ENCODE measurements at places on chromosomes 5 and 9. TPM values are rescaled to one million over a fixed set of nuclear protein-coding genes. Genes with fewer than 3 reads are reported as not detected.

FRMD3 gene
- 32.9 TPM for total RNA-seq

GRCh38 chr5:54807421-54807820 is 178.0 kb downstream of the ESM1 start:
- H3K27ac ChIP-seq: no peak overlapping the region
- no peak for DNase-seq
- H3K4me3 ChIP-seq: no peak overlapping the region
- no peaks in the 10 kb centered on the region for H3K36me3 ChIP-seq

DNA sequence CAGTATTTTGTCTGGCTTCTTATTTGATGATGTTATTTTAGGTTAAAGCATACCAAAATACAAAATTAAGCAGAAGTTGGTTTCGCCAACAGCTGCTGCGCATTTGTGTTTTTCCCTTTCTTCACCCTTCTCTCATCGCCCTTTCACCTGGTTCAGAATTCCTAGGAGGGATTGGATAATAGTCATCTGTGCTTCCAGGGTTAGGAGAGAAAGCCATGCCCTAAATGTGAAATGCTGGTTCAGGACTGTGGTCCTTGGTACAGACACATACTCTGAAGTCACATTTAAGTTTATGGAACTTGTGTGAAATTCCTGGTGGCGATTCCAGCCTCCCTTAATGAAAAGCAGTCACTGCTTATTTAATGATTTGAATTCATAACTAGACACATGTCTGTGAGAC is 7.7 kb downstream of the MAST4 start:
- H3K4me3 ChIP-seq: no peak overlapping the region
- H3K4me1 ChIP-seq: no peaks in the 10 kb centered on the region
- H3K36me3 ChIP-seq: no peaks in the 10 kb centered on the region
- no peaks in the 10 kb centered on the region for H3K27me3 ChIP-seq
- no peak overlapping the region for H3K27ac ChIP-seq

DNA sequence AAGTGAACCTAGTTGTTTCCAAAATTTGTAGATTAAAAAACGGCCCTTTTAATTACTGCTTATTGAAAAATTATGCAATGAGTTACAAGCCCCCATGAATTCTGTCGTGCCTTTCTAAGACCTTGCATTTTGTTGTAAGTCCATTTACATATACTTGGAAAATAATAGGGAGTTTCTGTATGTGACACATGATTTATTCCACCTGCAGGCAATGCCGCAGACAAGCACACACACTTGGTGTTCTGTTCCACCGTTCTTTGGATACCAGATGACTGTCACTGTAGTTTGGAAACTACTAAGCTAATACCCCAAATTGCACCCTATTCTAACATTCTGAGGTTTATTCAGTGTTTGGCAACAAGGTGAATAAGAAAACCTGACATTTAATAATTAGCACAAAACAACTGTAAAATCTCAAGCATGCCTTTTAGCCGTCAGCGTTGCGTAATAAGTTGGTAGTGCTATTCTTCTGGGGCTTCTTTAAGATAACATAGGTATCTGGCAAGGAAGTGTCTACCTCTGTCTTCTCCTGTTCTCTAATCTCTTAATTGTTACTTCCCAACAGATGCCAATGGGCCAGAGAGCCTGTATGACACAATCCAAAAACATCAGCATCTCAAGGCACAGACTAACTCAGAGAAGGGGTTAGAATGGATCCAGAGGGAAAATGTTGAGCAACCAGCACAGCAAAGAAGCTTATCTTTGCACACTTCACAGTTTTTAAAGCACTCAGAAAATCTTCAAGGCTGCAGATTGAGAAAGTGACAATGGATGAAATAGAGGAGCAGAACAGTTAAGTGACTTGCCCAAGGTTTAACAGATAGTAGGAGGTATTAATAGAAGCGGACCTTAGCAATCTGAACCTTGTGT is 48.2 kb upstream of the DPYSL3 start:
- no peak overlapping the region for H3K27ac ChIP-seq
- no peak overlapping the region for H3K4me3 ChIP-seq
- no peaks in the 10 kb centered on the region for H3K27me3 ChIP-seq
- no peaks in the 10 kb centered on the region for H3K36me3 ChIP-seq
- no peak for DNase-seq

GRCh38 chr5:7897014-7897600 is 28.2 kb downstream of the MTRR start:
- H3K4me3 ChIP-seq: no peak overlapping the region
- no peaks in the 10 kb centered on the region for H3K27me3 ChIP-seq
- no peak overlapping the region for H3K27ac ChIP-seq
- no peak for DNase-seq
- peaks cover 4% of the 10 kb centered on the region for H3K4me1 ChIP-seq
- H3K36me3 ChIP-seq: peaks cover 100% of the 10 kb centered on the region

DNA sequence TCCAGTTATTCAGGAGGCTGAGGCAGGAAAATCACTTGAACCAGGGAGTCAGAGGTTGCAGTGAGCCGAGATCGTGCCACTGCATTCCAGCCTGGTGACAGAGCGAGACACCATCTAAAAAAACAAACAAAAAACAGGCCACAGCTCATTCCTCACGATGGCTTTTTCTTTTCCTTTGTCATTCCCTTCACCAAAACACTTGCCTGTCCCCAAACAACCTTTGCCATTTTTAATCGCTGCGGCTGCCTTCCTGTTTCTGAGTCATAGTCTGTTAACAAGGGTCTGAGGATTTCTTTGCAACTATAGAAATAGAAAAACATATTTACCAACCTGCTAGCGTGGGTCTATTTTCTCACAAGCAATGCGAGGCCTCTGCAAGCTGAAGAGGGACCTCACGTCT is 123.0 kb upstream of the FSTL4 start:
- H3K27me3 ChIP-seq: no peaks in the 10 kb centered on the region
- no peaks in the 10 kb centered on the region for H3K4me1 ChIP-seq
- no peak for DNase-seq
- no peak overlapping the region for H3K4me3 ChIP-seq
- H3K27ac ChIP-seq: no peak overlapping the region

DNA sequence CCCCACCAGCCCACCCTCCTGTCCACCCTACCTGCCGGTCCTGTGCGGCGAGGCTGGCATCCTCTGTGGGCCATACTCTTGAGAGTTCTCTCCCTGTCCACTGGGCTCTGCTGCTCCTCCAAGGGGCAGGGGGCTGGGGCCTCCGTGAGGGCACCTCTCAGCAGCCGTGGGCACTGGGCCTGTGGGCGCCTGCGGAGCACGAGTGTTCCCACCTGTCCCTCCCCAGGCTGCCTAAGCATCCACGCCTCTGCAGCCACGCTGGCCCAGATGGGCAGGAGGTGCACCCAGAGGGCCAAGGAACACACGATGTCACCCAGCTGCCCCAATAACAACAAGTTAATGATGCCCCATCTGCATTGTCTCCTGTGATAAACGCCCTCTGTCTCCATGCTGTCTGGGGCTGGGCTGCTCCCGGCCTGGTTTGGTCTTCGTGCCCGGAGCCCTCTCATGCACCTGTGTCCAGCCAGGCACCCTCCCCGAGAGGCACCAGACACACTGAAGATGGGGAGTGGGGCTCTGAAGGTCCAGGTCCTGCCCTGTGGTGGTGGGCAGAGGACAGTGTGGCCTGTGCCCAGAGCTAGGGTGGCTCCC is 114.5 kb downstream of the RXRA start:
- no peak overlapping the region for H3K4me3 ChIP-seq
- H3K4me1 ChIP-seq: peaks cover 56% of the 10 kb centered on the region
- no peaks in the 10 kb centered on the region for H3K27me3 ChIP-seq
- no peak overlapping the region for H3K27ac ChIP-seq

DNA sequence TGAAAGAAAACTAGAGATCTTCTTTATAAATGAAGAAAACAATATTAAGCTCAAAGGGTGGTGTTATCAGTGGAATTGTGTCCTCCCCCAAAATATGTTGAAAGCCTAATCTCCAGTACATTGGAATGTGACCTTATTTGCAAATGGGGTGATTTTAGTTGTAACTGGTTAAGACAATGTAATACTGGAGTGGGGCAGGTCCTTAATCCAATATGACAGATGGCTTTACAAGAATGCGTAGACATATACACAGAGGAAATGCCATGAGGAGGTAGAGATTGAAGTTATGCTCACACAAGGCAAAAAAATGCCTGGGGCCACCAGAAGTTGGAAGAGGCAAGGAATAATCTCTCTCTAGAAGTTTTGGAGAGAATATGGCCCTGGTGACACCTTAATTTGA is 13.7 kb upstream of the TRIM32 start:
- H3K4me1 ChIP-seq: no peaks in the 10 kb centered on the region
- no peak overlapping the region for H3K4me3 ChIP-seq
- H3K27ac ChIP-seq: no peak overlapping the region

- H3K36me3 ChIP-seq: no peaks in the 10 kb centered on the region
- no peak overlapping the region for H3K27ac ChIP-seq
These were observed 52.1 kb upstream of the PITX1 start for GRCh38 chr5:135085936-135086725.

SLC31A2 gene
- total RNA-seq: 50.4 TPM

DNA sequence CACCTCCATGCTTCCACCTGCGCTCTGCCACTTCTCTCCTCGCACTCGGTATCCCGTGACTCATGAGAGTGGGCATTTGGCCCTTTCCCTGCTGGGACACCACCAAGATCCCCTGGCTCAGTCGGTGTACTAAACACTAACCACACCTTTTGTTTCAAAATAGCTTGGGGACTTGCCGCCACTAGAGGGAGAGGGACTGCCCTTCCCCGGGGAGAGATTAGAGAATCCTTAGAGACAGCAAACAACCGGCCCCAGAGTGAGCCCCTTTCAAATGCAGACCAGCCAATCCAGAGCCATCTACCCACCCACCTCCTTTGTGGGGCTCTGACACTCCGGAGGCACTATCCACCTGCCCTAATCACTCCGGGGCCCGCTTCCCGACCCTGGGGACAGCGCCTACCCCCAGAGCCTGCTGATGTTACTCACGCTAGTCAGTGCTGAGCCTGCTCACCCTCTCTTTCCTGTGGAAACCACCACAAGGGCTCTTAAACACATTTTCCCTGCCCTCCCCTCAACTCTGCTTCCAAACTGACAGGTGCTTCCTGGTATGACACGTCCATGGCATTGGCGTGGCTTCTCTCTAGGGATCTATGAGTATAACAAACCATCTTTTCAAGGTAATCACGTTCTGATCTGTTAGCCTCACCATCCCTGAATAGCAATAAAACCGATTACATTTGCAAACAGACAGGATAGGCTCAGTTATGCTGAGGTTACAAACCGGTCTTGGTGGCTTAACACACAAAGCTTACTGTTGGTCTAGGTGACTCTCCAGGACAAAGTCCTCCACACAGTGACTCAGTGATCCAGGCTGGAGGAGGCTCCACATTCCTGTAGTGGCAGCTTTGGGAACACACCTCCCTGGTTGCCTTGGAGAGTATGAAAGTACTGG is 180.1 kb upstream of the MVB12B start:
- no peak overlapping the region for H3K27ac ChIP-seq
- no peaks in the 10 kb centered on the region for H3K36me3 ChIP-seq
- peaks cover 5% of the 10 kb centered on the region for H3K27me3 ChIP-seq
- H3K4me1 ChIP-seq: no peaks in the 10 kb centered on the region

- no peaks in the 10 kb centered on the region for H3K36me3 ChIP-seq
- no peak overlapping the region for H3K4me3 ChIP-seq
- DNase-seq: no peak
- no peaks in the 10 kb centered on the region for H3K4me1 ChIP-seq
These were observed 30.6 kb upstream of the TTC1 start for GRCh38 chr5:159978358-159978757.

OLFM1 gene
- 40.6 TPM for total RNA-seq

- no peak overlapping the region for H3K4me3 ChIP-seq
- H3K36me3 ChIP-seq: no peaks in the 10 kb centered on the region
- no peak for DNase-seq
- H3K27me3 ChIP-seq: no peaks in the 10 kb centered on the region
These were observed 45.6 kb downstream of the GNAQ start for GRCh38 chr9:77985996-77986395.

DNA sequence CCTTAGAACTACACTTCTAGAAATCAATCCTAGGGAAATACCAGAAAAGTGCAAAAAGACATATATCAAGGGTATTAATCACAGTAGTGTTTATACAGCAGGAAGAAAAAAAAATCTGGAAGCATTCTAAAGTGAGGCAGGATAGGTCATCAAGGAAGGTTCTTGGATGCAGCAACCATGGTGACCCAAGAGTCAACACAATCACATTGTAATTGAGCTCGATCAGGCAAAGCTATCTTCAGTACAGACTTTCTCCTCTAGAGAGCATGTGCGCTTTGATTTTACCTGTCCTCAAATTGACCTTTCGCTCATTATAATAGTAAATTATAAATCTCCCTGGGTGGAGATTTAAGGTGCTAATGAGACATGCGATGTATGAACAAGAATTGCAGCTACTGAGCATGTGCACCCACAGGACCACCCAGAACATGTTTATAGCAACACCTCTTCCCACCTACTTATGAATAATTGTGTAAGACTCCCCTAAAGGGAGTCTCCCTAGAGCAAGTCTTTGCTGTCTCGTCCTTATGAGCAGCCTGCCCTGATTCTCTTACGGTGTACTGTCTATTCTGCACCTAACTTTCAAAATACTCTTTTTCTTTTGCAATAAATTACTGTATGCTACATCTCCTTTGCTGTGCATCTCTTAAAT is 297.7 kb downstream of the ATPSCKMT start:
- no peaks in the 10 kb centered on the region for H3K36me3 ChIP-seq
- no peak for DNase-seq
- no peaks in the 10 kb centered on the region for H3K4me1 ChIP-seq
- H3K27ac ChIP-seq: no peak overlapping the region
- no peaks in the 10 kb centered on the region for H3K27me3 ChIP-seq

DNA sequence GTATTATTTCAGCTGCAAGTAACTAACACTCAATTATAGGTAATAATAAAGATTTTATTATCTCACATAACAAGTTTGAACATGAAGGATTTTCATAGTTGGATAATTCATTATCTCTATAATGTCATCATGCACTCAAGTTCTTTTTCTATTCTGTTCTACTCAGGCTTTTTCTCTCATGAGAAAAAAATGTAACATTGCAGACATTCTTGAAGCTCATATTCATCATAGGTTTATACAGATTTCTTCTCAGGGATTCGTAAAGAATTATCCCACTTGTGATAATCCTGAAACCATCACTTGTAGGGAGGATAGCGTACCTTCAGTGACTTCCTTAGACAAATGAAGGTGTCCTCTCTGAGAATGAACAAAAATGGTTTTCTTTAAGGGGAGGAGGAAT is 150.3 kb downstream of the XRCC4 start:
- H3K27me3 ChIP-seq: no peaks in the 10 kb centered on the region
- no peak overlapping the region for H3K27ac ChIP-seq
- H3K4me3 ChIP-seq: no peak overlapping the region
- H3K4me1 ChIP-seq: no peaks in the 10 kb centered on the region
- H3K36me3 ChIP-seq: no peaks in the 10 kb centered on the region

NUTM2G gene
- total RNA-seq: not detected
